Activated T-helper 1 cell treated with anti-CD3 and anti-CD28 coated beads, Interleukin-12 subunit alpha, Interleukin-12 subunit beta, Interleukin-2, Interleukin-4 antibody, amounts not matched to agents 30 ng/mL and 10 ng/mL and 1 ng/mL, durations not matched to agents 14 hours and 24 hours and 36 hours (primary cell): ENCODE measurements at places on chromosomes 12 and 14.

GRCh38 chr12:124861492-124861891 is 2.2 kb downstream of the SCARB1 start:
- no peak for DNase-seq

- no peak for DNase-seq
These were observed 101.1 kb downstream of the OTX2 start for GRCh38 chr14:56709201-56709600.

DNA sequence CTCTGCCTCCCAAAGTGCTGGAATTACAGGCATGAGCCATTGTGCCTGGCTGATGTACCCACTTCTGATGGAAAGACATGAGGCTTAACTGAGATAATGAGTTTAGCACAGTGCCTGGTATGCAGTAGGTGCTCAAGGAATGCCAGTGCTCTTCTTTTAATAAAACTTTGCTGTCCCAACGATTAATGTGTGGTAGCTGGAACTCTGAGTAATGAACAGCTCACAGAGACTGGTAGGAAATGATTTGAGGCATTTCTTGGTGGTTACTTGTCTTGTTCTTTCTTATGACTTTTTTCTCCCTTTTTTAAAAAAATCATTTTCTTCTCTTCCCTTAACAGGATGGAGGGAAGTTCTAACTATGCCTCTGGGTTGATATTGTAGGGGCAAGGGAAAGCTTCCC is 235.7 kb upstream of the PWP1 start:
- DNase-seq: no peak

- no peak for DNase-seq
These were observed 480.7 kb downstream of the PRKD1 start for GRCh38 chr14:29446971-29447370.

GRCh38 chr14:38209572-38210557 is 2.2 kb downstream of the SSTR1 start:
- no peak for DNase-seq

- DNase-seq: no peak
These were observed 7.8 kb upstream of the TCHP start for GRCh38 chr12:109892165-109892715.

DNA sequence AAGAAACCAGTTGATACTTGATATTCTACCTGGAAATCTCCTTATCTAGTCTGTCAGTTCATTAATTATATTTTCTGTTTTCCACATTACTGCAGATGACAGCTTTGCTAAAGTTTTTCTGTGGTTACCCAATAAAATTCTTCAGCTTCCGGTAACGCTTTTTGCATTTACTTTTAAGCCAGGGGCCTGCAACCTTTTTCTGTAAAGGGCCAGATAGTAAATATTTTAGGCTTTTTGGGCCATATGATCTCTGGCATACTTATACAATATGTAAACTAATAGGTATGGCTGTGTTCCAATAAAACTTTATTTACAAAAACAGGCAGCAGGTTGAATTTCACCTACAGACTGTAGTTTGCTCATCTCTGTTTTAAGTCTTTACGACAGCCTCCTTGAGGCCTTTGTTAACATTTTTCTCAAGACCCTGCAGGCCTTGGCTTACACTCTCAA is 48.3 kb downstream of the SPATS2 start:
- DNase-seq: no peak

DNA sequence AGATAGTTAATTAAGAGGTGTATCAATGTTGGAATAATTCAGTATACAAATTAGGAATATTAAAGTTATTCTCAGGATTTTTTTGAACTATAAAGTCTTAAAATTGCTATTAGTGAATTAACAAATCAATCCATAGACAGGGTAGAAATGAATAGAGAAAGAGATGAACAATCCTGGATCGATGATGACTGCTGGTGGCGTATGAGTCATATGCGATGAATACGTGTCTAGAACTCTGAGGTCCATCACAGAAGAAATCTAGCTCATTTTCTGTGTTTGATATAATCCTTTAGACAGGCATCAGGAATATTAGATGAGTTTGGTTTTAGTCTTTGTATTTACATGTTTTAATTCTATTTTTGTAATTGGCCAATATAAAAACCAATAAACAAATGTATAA is 85.4 kb upstream of the RTL1 start:
- no peak for DNase-seq

GRCh38 chr12:9960590-9960989 is 10.6 kb upstream of the CLEC12A start:
- DNase-seq: no peak

DNA sequence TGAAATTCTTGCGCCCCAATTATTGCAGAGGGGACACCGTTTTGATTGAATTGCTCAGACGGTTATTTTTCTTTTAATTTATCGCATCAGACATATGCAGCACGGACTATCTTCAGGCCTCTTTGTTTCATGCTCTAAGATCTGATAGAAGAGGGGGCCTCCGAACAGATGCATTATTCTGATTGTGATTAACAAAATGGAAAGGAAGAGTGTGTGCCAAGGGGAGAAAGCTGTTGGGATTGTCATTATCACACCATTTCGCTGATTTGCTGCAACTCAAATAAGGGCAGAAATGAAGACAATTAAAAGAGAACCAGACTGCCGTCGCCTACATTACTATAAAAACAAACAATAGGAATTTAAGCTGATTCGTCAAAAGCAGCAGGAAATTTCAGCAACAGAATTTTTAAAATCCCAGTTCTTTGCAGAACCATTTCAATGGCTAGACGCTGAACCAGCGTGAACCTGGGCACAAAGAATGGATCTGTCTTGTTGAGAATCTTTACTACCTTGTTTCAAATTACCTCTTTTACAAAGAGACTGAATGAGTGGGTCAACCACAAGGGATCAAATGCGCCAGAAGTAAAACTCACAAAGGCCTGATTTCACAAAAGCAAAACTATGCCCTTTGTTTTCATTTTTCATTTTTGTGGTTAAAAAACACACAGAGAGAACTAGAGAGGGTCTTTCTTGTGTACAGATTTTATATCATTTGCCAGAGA is 30.6 kb downstream of the TMEM132D start:
- DNase-seq: no peak

- DNase-seq: no peak
These were observed 12.3 kb upstream of the TFCP2 start for GRCh38 chr12:51185171-51185717.

DNA sequence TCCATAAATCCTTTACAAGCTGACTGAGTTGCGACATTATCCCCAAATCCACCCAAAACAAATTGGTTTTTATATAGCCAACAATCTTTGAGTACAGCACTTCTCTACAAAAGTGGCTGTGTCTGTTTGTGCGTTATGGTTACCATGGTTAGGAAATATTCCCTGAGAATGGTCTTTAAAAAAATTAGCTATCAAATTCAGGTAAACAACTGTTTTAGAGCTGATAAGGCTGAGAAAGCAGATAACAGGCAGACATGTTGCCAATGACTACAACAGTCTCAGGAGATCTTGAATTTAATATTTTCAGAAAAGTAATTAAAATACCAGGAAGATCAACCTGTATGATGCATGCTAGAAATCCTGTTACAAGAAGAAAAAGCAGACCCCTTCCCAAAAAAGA is 248.0 kb downstream of the RASSF9 start:
- DNase-seq: no peak

DNA sequence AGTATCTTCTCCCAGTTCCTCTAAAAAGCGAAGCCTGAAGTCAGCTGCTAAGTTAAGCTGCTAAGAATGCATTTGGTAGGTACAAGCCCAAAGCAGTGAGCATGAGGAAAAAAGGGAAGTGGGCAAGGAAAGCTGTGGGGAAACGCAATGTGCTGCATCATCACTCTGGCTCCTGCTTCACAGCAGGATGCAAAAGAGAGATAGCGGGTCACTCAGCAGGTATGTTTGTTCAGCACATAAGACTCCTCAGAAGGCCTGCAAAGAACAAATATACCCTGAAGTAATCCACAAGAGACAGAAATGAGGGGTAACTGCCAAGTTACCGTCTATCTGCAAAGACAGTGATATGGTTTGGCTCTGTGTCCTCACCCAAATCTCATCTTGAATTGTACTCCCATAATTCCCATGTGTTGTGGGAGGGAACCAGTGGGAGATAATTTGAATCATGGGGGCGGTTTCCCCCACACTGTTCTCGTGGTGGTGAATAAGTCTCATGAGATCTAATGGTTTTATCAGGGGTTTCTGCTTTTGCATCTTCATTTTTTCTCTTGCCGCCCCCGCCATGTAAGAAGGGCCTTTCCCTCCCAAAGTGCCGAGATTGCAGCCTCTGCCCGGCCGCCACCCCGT is 127.4 kb upstream of the EGLN3 start:
- DNase-seq: no peak

- DNase-seq: no peak
These were observed 16.4 kb downstream of the ARID2 start for GRCh38 chr12:45745861-45746277.

GRCh38 chr12:132021965-132022364 is 72.2 kb downstream of the EP400 start:
- no peak for DNase-seq
